Lung (tissue), 17 donors: ENCODE measurements at places on chromosomes 1 and 21.

GRCh38 chr21:28949318-28949717 lies 43.4 kb downstream of the LTN1 start:
- no peak for DNase-seq

- DNase-seq: no peak
These were observed 48.0 kb downstream of the NID1 start for GRCh38 chr1:236016782-236017400.

- DNase-seq: no peak
These were observed 16.8 kb upstream of the FAM131C start for GRCh38 chr1:16090076-16090826.

DNA sequence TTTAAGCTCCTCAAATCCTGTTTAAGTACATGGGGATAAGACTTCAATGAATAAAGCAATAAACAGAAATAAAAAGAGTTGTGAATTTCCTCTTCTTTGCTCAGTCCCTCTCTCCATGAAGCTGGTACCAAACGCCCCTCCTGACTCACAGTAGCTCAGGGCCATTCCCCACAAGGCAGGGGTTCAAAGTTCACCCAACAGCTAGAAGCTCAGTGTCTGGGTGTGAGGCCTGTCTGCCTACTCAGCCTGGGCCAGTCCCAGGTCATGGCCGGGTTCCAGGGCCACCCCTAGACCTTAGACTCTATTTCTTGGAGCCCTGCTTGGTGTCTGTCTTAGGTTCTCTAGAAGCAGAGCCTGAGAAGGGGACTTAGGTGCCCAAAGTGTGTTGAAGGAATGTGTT lies 251.5 kb downstream of the GRIK3 start:
- no peak for DNase-seq

GRCh38 chr1:76292418-76293184 lies 218.1 kb downstream of the ST6GALNAC3 start:
- DNase-seq: no peak

- DNase-seq: no peak
These were observed 18.9 kb upstream of the COL6A1 start for GRCh38 chr21:45962531-45963231.

GRCh38 chr1:208204779-208205178 lies 39.4 kb downstream of the PLXNA2 start:
- no peak for DNase-seq

- no peak for DNase-seq
These were observed 566 bp upstream of the PAQR7 start for GRCh38 chr1:25875856-25876692.

GRCh38 chr1:236868625-236869467 lies 73.8 kb downstream of the MTR start:
- DNase-seq: no peak
